Lower lobe of right lung (tissue), 2 donors: ENCODE measurements at places on chromosomes 6 and 20. TPM values are rescaled to one million over a fixed set of nuclear protein-coding genes. Genes with fewer than 3 reads are reported as not detected.

RCAN2 gene
- 9.0 TPM for total RNA-seq

POU5F1 gene
- total RNA-seq: 5.0 TPM

MATN4 gene
- not detected for total RNA-seq

EDN3 gene
- 0.27 TPM for total RNA-seq

ULBP1 gene
- 2.0 TPM for total RNA-seq

FAM209A gene
- total RNA-seq: 0.71 TPM

ENPP5 gene
- 11.4 TPM for total RNA-seq

ZNF292 gene
- total RNA-seq: 43.1 TPM

MCUR1 gene
- 26.1 TPM for total RNA-seq

NKAIN2 gene
- 0.12 TPM for total RNA-seq

ARMH2 gene
- total RNA-seq: 0.68 TPM

PROCR gene
- total RNA-seq: 15.7 TPM

BHLHE23 gene
- not detected for total RNA-seq

XKR7 gene
- total RNA-seq: 0.06 TPM

TSPYL1 gene
- 72.7 TPM for total RNA-seq

ZNF391 gene
- 2.0 TPM for total RNA-seq

LAMA4 gene
- 91.2 TPM for total RNA-seq

C20orf204 gene
- total RNA-seq: 1.2 TPM

TMEM217 gene
- 1.1 TPM for total RNA-seq

TCF21 gene
- 46.5 TPM for total RNA-seq

ZNF322 gene
- total RNA-seq: 25.6 TPM

C20orf141 gene
- total RNA-seq: not detected

OR2J3 gene
- not detected for total RNA-seq

BPIFA1 gene
- 28.4 TPM for total RNA-seq

DEK gene
- 78.5 TPM for total RNA-seq

UNC93A gene
- total RNA-seq: not detected

KIFC1 gene
- 2.7 TPM for total RNA-seq

FNDC11 gene
- 1.3 TPM for total RNA-seq

RGS17 gene
- 0.59 TPM for total RNA-seq

MEP1A gene
- total RNA-seq: 0.41 TPM

OR12D1 gene
- total RNA-seq: not detected

PSORS1C1 gene
- 10.5 TPM for total RNA-seq

MCCD1 gene
- total RNA-seq: not detected
